ENCODE measurements at places on chromosomes 11 and 22.
A peak's percentile ranks its signal among the peaks of the same experiment; 100 is the strongest.

- DNase-seq, result no peak
These were observed 17.3 kb upstream of the EIF3D start for GRCh38 chr22:36546092-36546804.

GRCh38 chr22:44023404-44024287 lies 456 bp upstream of the PARVB start:
- no peak for DNase-seq

DNA sequence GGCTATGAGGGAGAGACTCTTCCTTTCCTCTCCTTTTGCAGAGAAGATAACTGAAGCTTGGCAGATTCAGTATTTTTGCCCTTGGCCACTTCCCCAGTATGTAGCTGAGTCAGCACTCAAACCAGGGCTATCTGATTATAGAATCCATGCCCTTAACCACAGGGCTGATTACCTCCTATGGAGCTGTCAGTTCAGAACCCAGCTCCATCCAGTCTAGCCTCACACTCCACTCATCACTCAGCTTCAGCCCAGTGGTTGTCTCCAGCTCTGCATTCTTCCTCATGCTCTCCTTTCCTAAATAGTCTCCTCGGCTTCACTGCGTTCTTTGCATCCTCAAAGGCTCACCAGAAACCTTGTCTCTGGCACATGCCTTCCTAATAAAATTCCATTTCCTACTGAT lies 151.6 kb upstream of the BLID start:
- DNase-seq, result no peak

GRCh38 chr11:107666911-107667613 lies 44.8 kb downstream of the SLN start:
- DNase-seq, result peak; percentile 64

DNA sequence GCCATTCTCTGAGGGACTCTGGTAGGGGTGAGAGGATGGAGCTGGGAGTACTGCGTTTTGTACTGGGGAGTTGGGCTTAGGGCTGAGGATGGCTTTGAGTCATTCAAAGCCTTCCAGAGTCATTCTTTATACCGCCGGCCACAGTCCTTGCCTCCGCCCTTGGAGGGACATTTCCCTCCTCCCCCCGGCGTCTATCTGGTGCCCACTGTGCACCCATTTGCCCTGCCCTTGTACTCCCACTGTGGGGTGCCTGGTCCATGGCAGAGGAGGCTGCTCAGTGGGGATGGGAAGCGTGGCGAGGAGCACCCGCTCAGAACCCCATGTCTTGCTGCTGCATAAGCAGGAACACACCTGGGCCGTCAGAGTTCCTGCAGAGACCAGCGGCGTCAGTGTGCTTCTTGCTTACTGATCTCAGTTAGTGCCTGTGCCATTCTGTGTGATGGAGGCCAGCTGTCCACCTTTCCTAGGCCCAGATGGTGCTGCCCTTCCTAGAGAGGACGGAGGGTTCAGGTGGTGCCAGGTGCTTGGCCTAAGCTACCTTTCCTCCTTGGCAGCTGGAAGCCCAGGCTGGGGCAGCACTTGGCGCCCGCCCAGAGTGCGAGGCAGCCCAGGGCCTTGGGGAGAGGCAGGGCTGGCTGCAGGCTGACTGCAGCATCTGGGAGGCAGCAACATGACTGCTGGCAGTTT lies 23.3 kb upstream of the TMEM191C start:
- no peak for DNase-seq

All from esophagus muscularis mucosa (tissue), 4 donors.